ENCODE measurements at places on chromosomes 5 and 9.

GRCh38 chr5:172798422-172799215, 27.6 kb upstream of the DUSP1 start:
- H3K4me1 ChIP-seq, result peaks cover 69% of the 10 kb centered on the region
- no peaks in the 10 kb centered on the region for H3K27me3 ChIP-seq
- H3K4me3 ChIP-seq, result no peak overlapping the region

DNA sequence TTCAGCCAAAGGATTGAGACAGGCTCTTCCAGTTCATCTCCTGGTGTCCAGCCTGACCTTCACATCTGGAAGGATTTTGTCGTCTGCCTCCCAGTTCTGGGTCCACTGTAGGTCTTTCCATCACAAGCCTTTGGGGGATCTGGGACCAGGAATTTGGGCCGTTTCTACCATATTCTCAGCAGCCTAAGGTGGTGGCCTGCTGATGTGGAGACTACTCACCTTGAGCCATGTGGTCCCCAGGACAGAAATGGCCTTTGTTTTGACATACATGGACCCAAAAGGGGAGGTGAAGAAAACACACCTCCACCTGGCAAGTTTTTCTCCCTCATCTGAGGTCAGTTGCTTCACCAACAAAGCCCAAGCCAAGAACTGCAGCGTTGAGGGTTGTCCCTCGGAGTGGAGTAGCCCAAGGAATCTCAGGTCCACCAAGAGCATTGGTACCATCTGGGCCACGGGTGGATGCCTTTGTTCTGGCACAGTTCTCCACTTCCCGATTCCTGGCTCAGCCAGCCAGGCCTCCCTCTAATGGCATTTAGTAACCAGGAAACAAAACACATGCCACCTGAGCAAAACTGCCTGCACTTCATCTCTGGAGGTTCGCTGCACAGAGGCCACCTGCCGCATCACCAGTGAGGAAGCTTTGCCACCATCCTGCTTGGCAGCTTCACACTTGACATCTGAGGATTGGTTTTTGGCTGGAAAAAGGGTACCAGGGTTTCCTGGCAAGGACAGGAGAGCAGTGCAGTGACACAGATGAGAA, 24.7 kb downstream of the AMBP start:
- DNase-seq, result no peak
- no peaks in the 10 kb centered on the region for H3K4me1 ChIP-seq
- peaks cover 6% of the 10 kb centered on the region for H3K36me3 ChIP-seq
- H3K27me3 ChIP-seq, result no peaks in the 10 kb centered on the region

GRCh38 chr9:94014920-94015319, 59.8 kb upstream of the BARX1 start:
- no peaks in the 10 kb centered on the region for H3K4me1 ChIP-seq
- H3K36me3 ChIP-seq, result no peaks in the 10 kb centered on the region
- H3K27ac ChIP-seq, result no peak overlapping the region
- no peak overlapping the region for H3K4me3 ChIP-seq
- H3K27me3 ChIP-seq, result no peaks in the 10 kb centered on the region

GRCh38 chr5:139251281-139251687, 42.3 kb upstream of the MATR3 start:
- peaks cover 4% of the 10 kb centered on the region for H3K4me1 ChIP-seq
- H3K36me3 ChIP-seq, result no peaks in the 10 kb centered on the region
- no peak for DNase-seq

- H3K4me1 ChIP-seq, result peaks cover 13% of the 10 kb centered on the region
- no peak overlapping the region for H3K4me3 ChIP-seq
- DNase-seq, result no peak
- no peak overlapping the region for H3K27ac ChIP-seq
Measured at GRCh38 chr5:123455095-123455494, 31.9 kb upstream of the CEP120 start.

- H3K36me3 ChIP-seq, result peaks cover 72% of the 10 kb centered on the region
- peaks cover 5% of the 10 kb centered on the region for H3K4me1 ChIP-seq
- H3K4me3 ChIP-seq, result no peak overlapping the region
- H3K27me3 ChIP-seq, result no peaks in the 10 kb centered on the region
Measured at GRCh38 chr5:151063142-151063989, 17.5 kb downstream of the TNIP1 start.

DNA sequence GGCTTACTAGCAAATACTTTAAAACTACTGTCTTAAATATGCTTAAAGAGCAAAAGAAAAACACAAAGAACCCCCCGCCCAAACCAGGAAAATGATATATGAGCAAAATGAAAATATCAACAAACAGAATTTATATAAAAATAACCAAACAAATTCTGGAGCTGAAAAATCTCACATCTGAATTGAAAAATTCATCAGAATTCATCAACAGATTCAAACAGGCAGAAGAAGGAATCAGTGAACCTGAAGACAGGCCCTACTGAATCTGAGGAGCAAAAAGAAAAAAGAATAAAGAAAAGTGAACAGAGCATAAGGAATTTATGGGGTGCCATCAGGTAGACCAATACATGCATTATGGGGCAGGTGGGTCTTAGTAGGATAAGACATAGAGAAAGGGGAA, 49.8 kb upstream of the SPTLC1 start:
- H3K27me3 ChIP-seq, result no peaks in the 10 kb centered on the region
- no peaks in the 10 kb centered on the region for H3K4me1 ChIP-seq
- no peak overlapping the region for H3K27ac ChIP-seq

- no peaks in the 10 kb centered on the region for H3K27me3 ChIP-seq
- H3K4me1 ChIP-seq, result no peaks in the 10 kb centered on the region
- no peak overlapping the region for H3K4me3 ChIP-seq
- peaks cover 37% of the 10 kb centered on the region for H3K36me3 ChIP-seq
- H3K27ac ChIP-seq, result no peak overlapping the region
Measured at GRCh38 chr5:14715481-14715880, 51.0 kb downstream of the OTULIN start.

DNA sequence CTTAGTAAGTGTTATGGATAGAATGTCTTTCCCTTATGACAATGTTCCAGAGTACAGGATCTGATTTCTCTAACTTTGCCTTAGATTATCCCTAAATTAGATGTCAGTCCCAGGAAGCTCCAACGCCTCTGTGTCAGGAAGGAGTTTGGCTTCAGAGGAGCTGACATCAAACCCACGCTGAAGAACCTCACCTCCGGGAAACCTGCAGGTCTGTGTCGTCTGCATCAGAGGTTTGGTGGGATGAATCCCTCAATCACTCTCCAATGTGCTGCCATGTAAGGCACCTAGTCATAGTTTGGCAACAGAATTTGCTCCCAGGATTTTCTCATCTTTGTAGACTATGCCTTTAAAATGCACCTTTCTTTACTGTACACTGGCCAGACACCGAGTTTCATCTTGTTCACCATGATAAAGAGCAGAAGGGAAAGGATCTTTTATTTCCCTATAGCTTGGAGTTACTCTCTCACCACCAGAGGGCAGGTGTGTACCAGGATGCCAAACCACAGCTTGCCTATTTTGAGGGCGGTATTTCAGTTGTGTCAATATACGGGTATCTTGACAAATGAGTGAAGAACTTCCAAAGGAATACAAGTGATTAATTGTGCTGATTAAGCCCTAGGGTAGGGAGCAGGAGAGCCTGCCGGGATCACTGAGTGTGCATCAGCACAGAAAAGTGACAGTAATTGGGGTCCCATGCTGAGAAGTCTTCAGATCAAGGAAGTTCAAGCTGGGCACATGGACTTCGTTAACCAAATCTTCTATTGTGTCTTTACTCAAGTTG, 23.4 kb downstream of the MINAR2 start:
- DNase-seq, result no peak
- H3K4me1 ChIP-seq, result no peaks in the 10 kb centered on the region
- no peaks in the 10 kb centered on the region for H3K27me3 ChIP-seq
- H3K36me3 ChIP-seq, result no peaks in the 10 kb centered on the region
- H3K27ac ChIP-seq, result no peak overlapping the region

- DNase-seq, result no peak
- H3K27me3 ChIP-seq, result no peaks in the 10 kb centered on the region
- no peaks in the 10 kb centered on the region for H3K4me1 ChIP-seq
Measured at GRCh38 chr5:42715785-42716184, 40.8 kb upstream of the CCDC152 start.

- DNase-seq, result no peak
- peaks cover 3% of the 10 kb centered on the region for H3K27me3 ChIP-seq
- no peaks in the 10 kb centered on the region for H3K4me1 ChIP-seq
Measured at GRCh38 chr5:101585366-101585765, 682.3 kb upstream of the ST8SIA4 start.

DNA sequence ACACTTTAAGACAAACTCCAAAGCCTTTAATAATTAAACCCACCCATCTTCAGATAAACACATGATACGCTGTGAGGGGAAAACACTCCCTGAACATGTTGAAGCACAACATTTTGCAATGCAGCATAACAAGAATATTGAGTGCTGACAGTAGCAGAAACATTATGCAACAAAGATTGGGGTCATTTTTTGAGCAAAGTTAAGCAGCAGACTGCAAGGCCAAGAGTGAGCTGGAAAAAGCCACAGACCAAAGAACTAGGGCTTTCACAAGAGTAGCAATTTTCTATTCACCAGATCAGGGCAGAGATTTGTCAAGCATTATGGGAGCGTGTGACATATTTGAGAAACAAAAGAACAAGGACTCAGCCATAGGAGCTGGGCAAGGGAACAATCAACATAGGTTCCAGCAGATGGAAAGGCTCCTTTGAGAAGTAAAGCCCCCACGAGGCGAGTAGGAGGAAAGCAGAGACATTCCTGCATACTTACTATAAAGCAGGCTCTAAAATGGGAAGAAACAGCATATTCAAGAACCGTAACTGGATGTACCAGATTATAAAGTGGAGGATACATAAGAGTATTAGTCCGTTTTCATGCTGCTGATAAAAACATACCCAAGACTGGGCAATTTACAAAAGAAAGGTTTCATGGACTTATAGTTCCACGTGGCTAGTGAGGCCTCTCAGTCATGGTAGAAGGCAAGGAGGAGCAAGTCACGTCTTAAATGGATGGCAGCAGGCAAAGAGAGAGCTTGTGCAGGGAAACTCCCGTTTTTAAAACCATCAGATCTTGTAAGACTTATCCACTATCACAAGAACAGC, 4.8 kb upstream of the TTC23L start:
- no peaks in the 10 kb centered on the region for H3K4me1 ChIP-seq
- H3K27me3 ChIP-seq, result no peaks in the 10 kb centered on the region
- no peak overlapping the region for H3K27ac ChIP-seq
- H3K4me3 ChIP-seq, result no peak overlapping the region

DNA sequence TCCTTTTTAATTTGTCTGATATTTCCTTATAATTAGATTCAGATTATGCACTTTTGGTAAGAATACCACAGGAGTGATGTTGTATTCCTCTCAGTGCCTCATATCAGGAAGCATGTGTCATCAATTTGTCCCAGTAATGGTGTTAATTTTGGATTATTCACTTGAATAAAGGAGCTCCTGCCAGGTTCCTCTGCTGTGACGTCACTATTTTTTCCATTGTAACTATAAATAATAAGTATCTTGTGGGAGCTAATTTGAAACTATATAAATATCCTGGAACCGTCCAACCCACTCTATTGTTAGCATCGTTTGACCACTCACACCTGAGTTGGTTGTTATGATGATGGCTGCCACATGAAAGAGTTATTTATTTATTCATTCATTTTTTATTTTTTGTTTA, 107.9 kb downstream of the INVS start:
- H3K4me1 ChIP-seq, result no peaks in the 10 kb centered on the region
- H3K36me3 ChIP-seq, result 0 out of 2 replicates have a peak, but pooled peaks cover 3% of the 10 kb centered on the region
- no peak for DNase-seq
- no peaks in the 10 kb centered on the region for H3K27me3 ChIP-seq
